ENCODE measurements at places on chromosomes 11 and 22.

DNA sequence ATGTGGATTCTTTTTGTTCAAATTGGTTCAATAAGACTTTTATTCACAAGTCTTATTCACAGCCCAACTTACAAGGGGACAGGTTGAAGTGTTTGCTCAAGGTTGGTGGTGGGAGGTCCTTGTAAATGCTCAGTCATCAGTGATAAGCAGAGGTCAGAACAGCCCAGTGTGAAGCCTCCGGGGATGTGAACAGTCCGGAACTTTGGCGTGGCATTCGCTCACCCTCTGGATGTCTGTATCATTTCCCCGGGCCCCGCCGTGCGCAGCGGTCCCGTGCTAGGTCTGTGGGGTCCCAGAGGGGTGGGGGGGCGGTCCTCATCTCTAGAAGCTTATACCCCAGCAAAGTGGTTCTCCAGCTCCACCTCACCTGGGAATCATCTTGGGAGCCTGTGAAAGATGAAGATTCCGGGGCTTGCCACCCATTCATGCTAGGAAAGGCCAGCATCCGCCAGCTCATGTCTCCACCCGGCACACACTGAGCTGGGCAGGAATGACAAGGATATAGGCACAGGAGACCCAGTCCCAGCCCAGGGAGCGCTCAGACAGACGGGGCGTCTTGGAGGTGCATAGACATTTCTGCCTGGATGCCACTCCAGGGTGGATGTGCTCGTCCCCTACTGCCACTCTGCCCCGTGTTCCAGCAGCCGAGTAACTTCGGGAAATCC, 327.5 kb downstream of the TBC1D22A start:
- no peak for DNase-seq

DNA sequence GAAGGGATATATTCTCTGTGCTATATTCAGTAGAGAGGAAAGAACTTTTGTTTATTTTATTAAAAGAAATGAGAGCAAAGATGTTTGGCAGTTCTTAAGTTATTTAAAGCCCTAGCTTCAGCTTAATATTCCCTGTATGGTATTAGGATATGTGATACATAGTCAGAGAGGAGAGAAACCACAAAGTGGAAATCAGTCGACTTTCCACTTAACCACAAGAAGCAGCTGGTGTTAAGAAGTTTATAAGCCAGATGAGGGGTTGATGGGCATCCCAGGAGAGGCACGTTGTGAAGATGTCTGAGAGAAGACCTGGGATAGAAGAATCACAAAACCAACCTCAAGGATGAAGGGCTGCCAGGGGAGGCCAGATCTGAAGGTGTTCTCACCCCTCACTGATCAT, 23.3 kb upstream of the PHF21B start:
- DNase-seq, result no peak

DNA sequence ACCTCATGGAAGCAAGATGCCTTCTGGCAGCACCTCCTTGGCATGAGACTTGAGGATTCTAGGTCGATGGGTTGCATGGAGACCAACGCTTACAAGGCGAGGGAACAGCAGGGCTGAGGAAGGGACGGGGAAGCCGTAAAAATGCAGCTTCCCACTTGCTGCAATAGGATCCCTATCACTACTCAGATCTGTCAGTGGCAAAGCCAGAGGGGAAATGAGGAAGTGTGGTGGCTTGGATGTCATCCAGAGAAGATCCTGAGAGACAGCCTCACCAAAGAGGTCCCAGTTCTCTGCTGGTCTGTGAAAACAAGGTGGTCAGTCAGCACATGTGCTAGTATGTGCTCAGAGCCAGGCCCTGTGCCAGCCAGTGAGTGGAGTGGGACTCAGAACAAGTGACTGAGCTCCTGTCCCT, 22.2 kb downstream of the CYB5R2 start:
- DNase-seq, result peak; percentile 69

DNA sequence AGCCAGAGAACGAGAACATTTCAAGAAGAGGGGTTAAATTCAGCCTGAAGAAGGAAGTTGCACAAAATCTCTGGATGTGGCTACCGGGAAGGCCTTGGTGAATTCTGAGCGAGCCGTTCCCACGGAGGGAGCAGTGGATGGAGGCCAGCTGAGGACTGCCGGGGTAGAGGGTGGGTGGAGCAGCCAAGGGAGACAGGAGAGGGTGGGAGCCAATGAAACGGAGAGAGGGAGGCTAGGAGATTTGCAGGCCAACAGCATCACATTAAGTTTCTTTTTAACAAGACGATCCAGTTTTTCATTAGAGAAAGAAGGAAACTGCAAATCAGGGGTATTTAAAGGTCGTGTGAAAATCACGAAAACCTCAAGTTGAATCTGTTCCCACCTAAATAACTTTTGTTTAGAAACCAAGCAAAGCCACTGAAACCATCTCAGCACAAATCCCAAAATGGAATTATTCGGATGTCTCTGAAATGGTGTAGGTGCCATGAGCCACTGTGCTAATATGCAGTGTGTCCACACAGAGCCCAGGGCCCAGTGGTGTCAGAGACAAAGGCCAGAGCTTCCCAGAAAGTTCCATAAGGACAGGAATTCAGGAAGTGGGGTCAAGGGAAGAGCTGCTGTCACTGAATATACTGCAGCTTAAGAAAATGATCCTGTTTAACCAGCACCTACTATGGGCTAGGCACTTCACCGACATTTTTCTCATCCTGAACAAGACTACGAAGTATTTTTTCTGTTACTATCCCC, 59.7 kb upstream of the SLC35C1 start:
- DNase-seq, result no peak

- DNase-seq, result peak; percentile 15
Measured at GRCh38 chr11:11025087-11025486, 167.2 kb upstream of the ZBED5 start.

GRCh38 chr11:11068113-11068512, 210.3 kb upstream of the ZBED5 start:
- no peak for DNase-seq
